Activated CD4-positive, alpha-beta T cell treated with anti-CD3 and anti-CD28 coated beads for 48 hours (primary cell): ENCODE measurements at places on chromosomes 2 and 18.

GRCh38 chr2:197322143-197322542, 11.6 kb upstream of the ANKRD44 start:
- no peak for DNase-seq

DNA sequence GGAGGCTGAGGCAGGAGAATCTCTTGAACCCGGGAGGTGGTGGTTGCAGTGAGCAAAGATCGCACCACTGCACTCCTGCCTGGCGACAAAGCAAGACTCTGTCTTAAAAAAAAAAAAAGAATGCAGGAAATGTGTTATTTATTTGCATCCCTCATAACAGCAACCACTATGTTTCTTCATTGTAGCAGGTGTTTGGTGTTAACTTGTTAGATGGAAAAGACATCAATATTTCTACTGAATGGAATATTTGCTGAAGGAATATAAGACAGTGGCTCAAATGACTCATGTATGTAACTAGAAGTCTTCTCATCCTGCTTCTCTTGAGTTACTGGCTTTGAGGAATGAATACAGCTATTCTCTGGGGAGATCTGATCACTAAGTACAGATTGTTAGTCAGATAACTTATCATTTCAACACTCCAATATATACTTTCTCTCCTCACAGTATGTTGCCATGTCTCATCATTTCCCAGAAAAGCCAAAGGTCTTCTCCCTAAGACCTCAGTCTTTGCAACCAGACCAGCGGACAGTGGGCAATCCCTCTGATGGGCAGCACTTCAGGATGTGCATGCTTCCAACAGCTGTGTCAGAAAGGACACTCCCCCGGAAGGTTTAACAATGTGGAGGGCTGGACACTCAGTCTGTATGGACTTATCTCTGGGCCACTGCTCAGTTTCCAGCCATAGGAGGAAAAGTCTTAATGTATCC, 104.4 kb upstream of the STK17B start:
- no peak for DNase-seq

DNA sequence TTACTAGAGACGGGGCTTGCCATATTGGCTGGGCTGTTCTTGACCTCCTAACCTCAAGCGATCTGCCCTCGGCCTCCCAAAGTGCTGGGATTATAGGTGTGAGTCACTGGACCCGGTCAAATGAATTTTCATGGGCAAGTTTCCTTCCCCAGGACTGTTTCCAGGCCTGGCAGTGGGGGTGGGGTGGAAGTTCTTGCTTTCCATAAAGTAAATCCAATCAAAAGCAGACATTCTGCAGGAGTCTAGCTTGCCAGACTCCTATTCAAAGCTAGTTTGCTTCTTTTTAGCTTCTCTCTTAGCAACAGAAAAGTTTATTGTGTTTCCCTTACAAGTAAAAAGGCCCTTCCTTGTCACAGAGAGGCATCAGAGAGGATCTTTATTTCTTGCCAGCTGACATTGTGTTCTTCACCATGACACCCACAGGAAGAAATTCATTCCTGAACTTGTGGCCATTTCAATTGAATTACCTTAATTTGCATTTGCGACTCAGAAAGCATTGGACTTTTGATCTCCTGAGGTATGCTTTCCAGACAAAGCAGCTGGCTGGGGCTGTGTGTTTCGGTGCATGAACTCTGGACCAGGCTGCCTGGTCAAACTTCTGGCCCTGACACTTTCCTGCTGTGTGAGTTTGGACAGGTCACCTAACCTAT, 37.9 kb downstream of the LYPD1 start:
- no peak for DNase-seq

GRCh38 chr2:144920755-144921530, 401.0 kb upstream of the ZEB2 start:
- no peak for DNase-seq

GRCh38 chr2:150129921-150130575, 357.4 kb downstream of the RND3 start:
- DNase-seq = no peak

DNA sequence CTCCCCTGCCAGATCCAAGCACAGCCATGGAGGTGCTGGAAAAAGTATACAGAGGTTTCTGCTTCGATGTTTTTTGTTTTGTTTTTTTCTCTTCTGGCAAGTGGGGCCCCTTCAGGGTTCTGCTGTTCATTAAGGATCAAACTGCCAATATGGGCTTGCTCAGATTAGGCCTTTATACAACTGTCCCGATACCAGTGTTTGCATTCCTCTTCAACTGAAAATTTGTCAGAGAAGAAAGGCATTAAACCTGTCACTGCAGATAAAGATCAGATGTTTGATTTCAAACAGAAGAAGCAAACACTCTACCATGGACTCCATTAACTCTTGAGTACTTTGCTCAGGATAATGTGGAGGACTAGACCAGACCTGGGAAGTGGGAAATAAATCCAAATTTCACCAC, 396.0 kb upstream of the SMIM21 start:
- no peak for DNase-seq

- DNase-seq = no peak
Observed at GRCh38 chr18:80029690-80030089, 4.5 kb upstream of the RBFA start.

- no peak for DNase-seq
Observed at GRCh38 chr2:142874293-142874814, 3.1 kb upstream of the KYNU start.

DNA sequence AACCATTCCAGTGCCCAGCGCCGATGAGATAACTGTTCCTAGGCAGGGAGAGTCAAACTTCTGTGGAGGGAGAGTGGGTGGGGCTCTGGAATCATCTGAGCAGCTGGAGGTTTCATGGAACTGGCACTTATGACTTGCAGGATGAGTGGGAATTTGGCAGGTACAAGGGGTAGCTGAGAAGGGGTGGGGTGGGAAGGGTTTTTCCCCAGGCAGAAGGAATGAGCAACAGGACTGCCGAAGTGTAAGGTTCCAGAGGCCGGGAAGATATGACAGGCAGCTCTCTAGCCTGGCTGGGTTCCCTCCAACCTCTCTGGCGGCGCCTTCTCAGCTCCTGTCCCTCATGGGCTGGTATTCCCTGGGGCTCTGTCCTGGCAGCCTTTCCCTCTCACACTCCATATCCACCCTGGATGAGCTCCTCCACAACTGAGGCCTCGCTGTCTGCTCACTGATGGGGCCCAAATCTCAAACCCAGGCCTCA, 2.5 kb upstream of the TET3 start:
- no peak for DNase-seq

- DNase-seq = no peak
Observed at GRCh38 chr18:28267878-28268625, 91.1 kb upstream of the CDH2 start.
